ENCODE measurements at places on chromosomes 5 and 9.

DNA sequence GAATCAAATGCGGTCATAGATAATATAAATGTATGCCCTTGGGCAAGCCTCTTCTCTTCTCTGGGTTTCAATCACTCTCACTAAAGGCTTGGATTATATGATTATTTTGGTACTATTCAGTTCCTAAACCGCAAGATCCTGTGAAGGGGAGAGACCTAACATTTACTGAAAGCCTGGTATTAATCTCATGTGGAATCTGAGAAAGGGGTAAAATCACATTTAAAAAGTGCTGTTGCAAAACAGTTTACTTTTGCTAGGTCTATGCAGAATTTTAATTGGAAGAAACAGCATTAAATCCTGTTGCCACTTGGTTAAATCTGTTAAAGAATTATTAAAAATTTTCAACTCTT is 50.7 kb downstream of the SLC44A1 start:
- H3K4me3 ChIP-seq = no peak overlapping the region
- no peak for DNase-seq
- no peaks in the 10 kb centered on the region for H3K36me3 ChIP-seq
- H3K4me1 ChIP-seq = peaks cover 9% of the 10 kb centered on the region
- H3K27ac ChIP-seq = no peak overlapping the region
- H3K27me3 ChIP-seq = no peaks in the 10 kb centered on the region

- no peak overlapping the region for H3K27ac ChIP-seq
- DNase-seq = peak; percentile 23
- peaks cover 3% of the 10 kb centered on the region for H3K4me1 ChIP-seq
- H3K27me3 ChIP-seq = no peaks in the 10 kb centered on the region
Observed at GRCh38 chr9:14400658-14400995, 86.7 kb upstream of the NFIB start.

- H3K36me3 ChIP-seq = no peaks in the 10 kb centered on the region
- no peaks in the 10 kb centered on the region for H3K4me1 ChIP-seq
- H3K4me3 ChIP-seq = no peak overlapping the region
- no peaks in the 10 kb centered on the region for H3K27me3 ChIP-seq
- no peak overlapping the region for H3K27ac ChIP-seq
Observed at GRCh38 chr9:109519366-109519765, 21.3 kb upstream of the PTPN3 start.

DNA sequence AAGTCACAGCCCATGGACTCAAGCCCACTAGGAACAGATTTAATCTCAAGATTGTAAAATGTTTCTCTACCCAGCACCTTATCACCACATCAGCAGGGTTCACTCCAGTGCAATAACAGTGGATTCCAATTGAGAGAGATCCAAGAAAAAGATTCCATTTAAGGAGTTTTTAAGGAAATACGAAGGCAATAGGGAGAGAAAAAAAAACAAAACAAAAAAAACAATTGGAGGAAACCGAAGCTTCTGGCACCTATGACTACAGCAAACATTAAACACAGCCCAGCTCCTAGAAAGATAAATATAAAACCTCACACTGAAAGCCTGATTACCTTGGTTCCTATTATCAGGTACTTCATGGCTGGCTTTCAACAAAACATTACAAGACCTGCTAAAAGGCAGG is 192.7 kb downstream of the DAB2IP start:
- peaks cover 4% of the 10 kb centered on the region for H3K4me1 ChIP-seq
- H3K27ac ChIP-seq = no peak overlapping the region
- no peaks in the 10 kb centered on the region for H3K27me3 ChIP-seq

DNA sequence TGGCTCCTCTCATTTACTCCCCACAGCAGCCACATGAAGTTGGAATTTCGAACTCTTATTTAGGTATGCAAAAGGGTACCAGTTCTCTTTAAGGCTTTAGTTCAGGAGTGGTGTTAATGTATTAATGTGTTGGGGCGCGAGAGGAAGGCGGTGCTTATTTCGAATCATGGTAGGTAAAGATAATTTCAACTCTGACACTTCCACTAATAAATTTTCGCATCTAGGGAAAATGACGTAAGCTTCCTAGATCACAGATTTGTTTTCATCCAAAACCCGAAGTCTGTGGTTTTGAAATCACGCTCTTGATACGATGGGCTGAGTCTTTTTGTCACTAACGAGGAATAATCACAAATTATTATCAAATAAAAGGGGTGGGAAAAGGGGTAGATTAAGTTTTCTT is 681 bp downstream of the PPWD1 start:
- H3K4me1 ChIP-seq = peaks cover 7% of the 10 kb centered on the region
- H3K27me3 ChIP-seq = no peaks in the 10 kb centered on the region
- no peaks in the 10 kb centered on the region for H3K36me3 ChIP-seq
- H3K4me3 ChIP-seq = peak overlapping the region; percentile 60
- DNase-seq = no peak

- no peak overlapping the region for H3K4me3 ChIP-seq
- no peak for DNase-seq
- no peaks in the 10 kb centered on the region for H3K4me1 ChIP-seq
- H3K27me3 ChIP-seq = no peaks in the 10 kb centered on the region
- no peak overlapping the region for H3K27ac ChIP-seq
Observed at GRCh38 chr5:40569546-40570270, 110.0 kb upstream of the PTGER4 start.

GRCh38 chr5:99032234-99033013 is 103.6 kb upstream of the CHD1 start:
- DNase-seq = peak; percentile 40
- no peaks in the 10 kb centered on the region for H3K27me3 ChIP-seq
- peak overlapping the region; percentile 41 for H3K27ac ChIP-seq
- no peaks in the 10 kb centered on the region for H3K36me3 ChIP-seq
- peaks cover 6% of the 10 kb centered on the region for H3K4me1 ChIP-seq
- H3K4me3 ChIP-seq = peak overlapping the region; percentile 1

DNA sequence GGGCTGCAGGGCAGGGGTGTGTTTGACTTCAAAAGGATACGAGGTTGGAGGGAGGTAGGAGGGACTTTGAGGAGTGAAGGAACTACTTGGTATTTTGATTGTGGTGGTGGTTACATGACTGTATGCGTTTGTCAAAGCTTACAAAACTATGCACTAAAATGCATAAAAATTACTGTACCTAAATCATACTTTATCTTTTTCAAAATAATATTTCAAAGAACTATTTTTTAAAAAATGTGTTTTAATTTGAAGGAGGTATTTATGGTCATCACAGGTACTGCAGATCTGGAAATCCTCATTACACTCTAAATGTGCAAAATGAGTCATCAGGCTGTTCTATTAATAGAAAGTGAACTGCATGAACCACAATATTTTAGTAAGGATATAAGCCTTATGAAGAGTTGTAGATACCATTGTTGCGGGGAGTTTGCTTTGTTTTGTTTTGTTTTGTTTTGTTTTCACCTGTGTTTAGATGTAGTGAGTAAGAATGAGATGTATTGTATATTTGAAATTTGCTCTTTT is 116.9 kb downstream of the ARRDC3 start:
- no peak for DNase-seq
- no peak overlapping the region for H3K4me3 ChIP-seq
- H3K4me1 ChIP-seq = no peaks in the 10 kb centered on the region
- no peaks in the 10 kb centered on the region for H3K27me3 ChIP-seq
- no peak overlapping the region for H3K27ac ChIP-seq

DNA sequence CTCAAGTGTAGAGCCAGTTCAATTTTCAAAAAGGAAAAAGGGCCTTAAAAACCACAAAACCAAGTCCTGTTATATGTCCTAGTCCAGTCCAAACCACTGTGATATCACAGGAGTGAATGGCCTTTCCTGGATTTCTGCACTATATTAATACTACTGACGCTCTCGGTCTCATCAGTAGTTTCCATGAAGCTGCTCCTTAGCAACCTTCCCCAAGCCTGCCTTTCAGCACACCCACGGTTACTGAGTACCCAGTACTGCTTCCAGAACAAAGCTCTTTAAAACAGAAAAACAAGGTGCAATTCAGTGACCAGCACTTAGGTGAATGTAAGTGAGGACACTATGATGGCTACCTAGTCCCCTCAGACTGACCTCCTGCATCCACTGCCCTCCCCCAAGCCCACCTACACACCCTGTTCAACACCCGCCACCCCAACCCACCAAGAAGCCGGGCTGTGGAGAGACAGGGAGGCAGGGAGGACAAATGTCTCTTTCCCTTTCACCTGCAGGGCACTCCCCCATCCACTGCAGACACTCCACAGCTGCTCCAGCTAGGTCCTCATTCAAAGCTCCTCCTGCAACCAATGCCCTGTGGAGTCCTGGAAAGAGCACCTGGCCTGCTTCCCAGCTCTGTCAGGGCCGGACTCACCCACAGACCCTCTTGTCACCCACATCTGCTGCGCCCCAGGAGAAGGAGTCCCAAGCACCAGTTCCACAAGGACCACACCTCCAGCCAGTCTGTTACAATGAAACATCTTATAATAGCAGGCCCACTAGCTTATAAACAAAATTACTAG is 25.9 kb downstream of the PSMB7 start:
- H3K36me3 ChIP-seq = no peaks in the 10 kb centered on the region
- no peak overlapping the region for H3K27ac ChIP-seq
- H3K4me1 ChIP-seq = peaks cover 17% of the 10 kb centered on the region
- H3K4me3 ChIP-seq = no peak overlapping the region

DNA sequence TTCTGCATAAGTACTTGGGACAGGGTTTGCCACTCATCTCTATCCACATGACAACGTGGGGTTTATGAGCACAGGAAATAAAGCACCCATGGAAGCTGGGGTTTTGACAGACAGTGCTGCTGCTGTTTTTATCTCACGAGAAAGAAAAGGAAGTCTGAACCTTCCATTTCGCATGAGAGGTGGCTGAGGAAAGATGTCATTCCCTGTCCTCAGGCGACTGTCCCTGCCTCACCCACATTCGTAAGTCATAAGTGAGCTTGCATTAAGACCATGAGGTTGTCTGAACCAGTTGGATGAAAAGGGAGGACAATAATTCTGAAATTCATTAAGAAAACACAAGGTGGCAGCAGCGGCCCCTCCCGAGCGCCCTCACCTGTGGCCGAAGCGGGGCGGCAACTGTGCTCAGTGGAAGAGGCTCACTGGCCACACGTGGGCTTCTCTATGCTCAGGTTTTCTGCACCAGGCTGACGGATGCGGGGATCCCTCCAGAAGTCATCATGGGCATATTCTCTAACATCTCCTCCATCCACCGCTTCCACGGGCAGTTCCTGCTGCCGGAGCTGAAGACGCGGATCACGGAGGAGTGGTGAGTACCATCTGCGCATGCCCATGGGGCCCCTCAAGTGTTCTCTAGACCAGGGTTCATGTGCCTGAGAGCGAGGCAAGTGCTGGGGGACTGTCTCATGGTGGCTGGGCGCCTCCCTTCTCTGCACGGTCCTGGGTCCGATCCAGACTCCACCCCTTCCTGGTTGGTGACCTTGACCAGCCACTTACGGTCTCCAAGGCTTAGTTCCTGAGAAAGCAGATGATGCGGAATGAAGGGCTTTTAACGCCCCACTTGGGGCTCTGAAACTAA is 54.7 kb upstream of the SUSD3 start:
- H3K27ac ChIP-seq = peak overlapping the region; percentile 8
- H3K36me3 ChIP-seq = no peaks in the 10 kb centered on the region
- peak; percentile 75 for DNase-seq
- peaks cover 3% of the 10 kb centered on the region for H3K4me1 ChIP-seq
- peak overlapping the region; percentile 29 for H3K4me3 ChIP-seq

GRCh38 chr5:140258016-140258415 is 44.9 kb downstream of the PFDN1 start:
- H3K4me3 ChIP-seq = no peak overlapping the region
- no peaks in the 10 kb centered on the region for H3K27me3 ChIP-seq
- DNase-seq = no peak
- H3K27ac ChIP-seq = no peak overlapping the region
- H3K4me1 ChIP-seq = peaks cover 3% of the 10 kb centered on the region

- H3K4me3 ChIP-seq = no peak overlapping the region
- H3K27me3 ChIP-seq = no peaks in the 10 kb centered on the region
- no peak for DNase-seq
- H3K36me3 ChIP-seq = no peaks in the 10 kb centered on the region
- no peaks in the 10 kb centered on the region for H3K4me1 ChIP-seq
- H3K27ac ChIP-seq = no peak overlapping the region
Observed at GRCh38 chr9:130104491-130105193, 50.9 kb downstream of the GPR107 start.

GRCh38 chr5:169024421-169024820 is 276.5 kb downstream of the SLIT3 start:
- no peaks in the 10 kb centered on the region for H3K36me3 ChIP-seq
- H3K4me1 ChIP-seq = no peaks in the 10 kb centered on the region
- H3K4me3 ChIP-seq = no peak overlapping the region
- no peak overlapping the region for H3K27ac ChIP-seq
- no peaks in the 10 kb centered on the region for H3K27me3 ChIP-seq
